Renal cortex interstitium (tissue), 15 donors: ENCODE measurements at places on chromosomes 5 and 9. TPM values are rescaled to one million over a fixed set of nuclear protein-coding genes. Genes with fewer than 3 reads are reported as not detected.
A peak's percentile ranks its signal among the peaks of the same experiment; 100 is the strongest.

DNA sequence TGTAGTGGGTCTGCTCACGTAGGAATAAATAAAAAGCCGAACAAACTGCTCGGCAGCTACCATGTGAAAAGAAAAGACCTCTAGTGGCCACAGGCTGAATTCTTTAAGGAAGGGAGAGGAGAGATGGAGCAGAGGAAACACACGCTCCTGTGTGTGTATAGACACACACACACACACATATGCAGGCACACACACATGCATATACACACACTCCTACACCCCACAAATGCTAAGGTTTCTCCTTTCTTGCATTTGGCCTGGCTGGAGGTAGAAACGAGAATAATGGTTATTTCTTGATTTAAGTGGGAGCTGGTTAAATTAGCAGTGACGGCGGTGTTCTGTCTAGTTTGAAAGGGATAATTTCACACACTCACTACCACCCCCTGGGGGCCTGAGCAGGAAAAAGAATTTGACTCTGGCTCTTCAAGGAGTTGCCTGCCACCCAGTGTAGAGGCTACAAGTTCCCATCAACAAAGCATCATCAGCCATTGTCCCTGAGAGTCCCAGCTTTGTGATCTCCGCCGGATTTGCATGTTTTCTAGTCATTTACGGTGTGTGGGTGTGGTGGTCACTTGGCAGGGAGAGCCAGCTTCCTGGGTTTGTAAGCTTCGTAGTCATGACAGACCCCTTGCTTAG is at the start of gene INSYN2B:
Gene INSYN2B (minus strand): TSS at position 78 of the 636 bp plus-strand sequence. CDS start 96,597 bp downstream, outside the sequence.
- peak; percentile 64 for DNase-seq

DNA sequence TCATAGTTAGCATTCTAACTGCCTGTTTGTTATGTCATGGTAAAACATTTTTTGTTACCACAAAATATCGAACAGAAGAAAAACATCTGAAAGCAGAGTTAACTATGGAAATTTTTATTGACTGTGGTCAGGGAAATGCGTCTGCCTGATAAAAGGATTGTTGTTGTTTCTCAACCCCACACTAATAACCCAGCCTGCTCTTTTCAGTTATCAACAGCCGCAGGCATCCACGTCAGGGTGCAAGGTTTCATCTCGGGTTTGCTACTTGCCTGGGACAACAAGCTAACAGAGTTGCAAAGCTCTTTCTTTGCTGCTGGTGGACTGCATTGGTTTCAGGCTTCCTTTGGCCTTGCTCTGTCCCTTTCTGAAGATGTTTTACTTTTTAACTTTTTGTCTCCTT is 969.2 kb downstream of the CDH18 start:
- DNase-seq: no peak

F2RL2 gene
- 0.65 TPM for polyA plus RNA-seq

PCDHGA2 gene
- 7.9 TPM for polyA plus RNA-seq

KIF4B gene
- polyA plus RNA-seq: 0.23 TPM

PCDHB9 gene
- polyA plus RNA-seq: 4.3 TPM

CLTB gene
- 57.0 TPM for polyA plus RNA-seq

GRCh38 chr5:34553581-34553980 is 102.5 kb upstream of the RAI14 start:
- DNase-seq: no peak

DNA sequence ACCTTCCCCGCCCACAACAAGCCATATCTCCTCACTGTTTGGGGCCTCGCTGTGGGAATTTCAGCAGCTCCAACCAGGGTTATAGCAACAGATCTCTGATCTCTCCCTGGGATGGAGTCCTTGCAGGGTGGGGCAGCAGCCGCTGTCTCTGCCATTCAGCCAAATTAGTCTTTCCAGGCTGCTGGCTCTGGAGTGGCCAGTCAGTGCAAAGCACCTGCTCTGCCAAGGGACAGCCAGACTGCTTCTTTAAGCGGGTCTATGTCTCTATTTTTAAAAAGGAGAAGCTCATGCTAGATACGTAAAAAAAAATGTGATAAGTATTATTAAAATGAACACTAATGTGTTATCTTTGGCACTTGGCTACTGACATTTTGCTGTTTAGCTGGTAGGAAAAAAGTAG is 380.2 kb downstream of the CDH10 start:
- no peak for DNase-seq

CDH6 gene
- 54.4 TPM for polyA plus RNA-seq

GRCh38 chr5:87030699-87031098 is 237.0 kb upstream of the RASA1 start:
- DNase-seq: no peak

LAMC3 gene
- polyA plus RNA-seq: 28.7 TPM

- DNase-seq: peak; percentile 3
Observed at GRCh38 chr9:17793713-17794622, 215.1 kb downstream of the SH3GL2 start.

SQSTM1 gene
- polyA plus RNA-seq: 104 TPM

- DNase-seq: no peak
Observed at GRCh38 chr5:34411470-34412346, 244.4 kb upstream of the RAI14 start.

SLC6A19 gene
- polyA plus RNA-seq: 51.8 TPM

DNA sequence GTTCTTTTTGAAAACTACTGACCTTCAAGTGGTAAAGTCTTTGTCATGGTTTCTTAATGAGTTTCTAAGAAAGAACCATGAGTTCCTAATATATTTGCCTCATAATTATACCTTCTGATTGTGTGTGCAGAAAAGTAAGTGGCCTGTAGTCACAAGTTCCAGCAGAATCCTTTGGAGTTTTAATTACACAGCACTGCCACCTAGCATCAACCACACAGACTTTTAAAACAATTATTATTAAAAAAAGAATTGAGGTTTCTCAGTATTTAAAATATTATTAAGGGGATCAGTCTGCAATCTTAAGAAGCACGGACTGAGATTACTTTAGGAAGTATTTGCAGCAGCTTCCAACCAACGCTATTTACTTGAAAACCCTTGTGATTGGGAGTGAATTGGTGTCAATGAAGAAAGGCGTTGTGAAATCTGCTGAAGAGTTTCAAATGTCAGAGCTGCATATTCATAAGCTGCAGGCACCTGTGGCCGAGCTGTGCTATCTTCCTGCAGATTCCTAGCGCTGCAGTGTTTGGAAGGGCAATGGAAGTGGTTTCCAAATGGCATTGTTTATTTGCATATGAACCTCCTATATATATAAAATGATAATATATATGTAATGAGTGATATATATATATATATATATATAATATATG is 1074.2 kb upstream of the WWC1 start:
- no peak for DNase-seq

DNA sequence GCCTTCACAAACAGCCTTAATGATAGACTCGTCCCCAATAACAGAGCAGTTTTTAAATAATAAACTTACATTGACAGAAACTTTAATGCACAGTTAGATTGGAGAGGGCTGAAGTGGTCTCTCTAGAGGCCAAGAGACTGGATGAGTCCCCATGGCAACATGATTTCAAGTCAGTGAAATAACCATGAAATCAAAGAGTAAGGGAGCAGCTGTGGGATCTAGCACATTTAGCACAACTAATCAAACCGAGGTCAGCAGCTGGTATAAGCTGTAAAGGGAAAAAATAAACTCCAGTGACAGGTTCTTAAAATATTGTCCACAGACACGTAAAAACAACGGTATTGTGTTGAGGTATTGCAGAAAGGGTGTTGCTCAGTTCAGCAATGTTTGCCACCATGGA is 916.6 kb downstream of the DNAH5 start:
- DNase-seq: no peak

- no peak for DNase-seq
Observed at GRCh38 chr9:128553728-128554127, 1.3 kb downstream of the SPTAN1 start.

- DNase-seq: no peak
Observed at GRCh38 chr9:114092336-114092735, 6.8 kb downstream of the KIF12 start.

DNA sequence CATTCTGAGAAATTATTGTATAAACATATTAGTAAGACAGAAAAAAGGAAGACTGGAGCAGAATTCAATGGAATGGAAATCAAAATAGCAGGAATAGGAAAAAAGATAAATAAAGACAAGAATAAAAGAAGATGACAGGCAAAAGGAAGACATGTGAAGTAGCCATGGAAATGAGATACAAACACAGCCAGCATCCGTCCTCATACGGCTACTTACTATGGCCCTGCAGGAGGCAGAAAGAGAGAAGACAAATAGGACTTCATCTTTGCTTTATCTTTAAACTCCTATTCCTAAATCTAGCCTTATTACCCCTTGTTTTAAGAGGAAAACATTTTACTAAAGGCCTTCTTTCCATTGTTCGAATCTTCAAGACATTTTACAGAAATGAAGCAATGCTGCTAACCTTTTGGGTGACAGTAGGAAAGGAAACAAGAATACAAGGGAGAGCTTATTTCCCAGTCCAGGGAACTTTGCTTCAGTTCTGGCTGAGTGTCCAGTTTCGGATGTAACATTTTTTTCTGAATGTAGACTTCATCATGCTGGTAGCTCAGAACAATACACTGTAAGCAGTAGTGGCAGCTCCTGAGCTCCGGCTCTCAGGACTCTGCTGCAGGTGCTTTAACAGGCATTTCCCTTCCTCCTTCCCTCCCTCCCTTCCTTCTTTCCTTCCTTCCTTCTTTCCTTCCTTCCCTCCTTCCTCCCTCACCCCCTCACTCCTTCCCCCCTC is 106.4 kb upstream of the SLC12A2 start:
- DNase-seq: no peak

- DNase-seq: no peak
Observed at GRCh38 chr9:126799034-126799433, 5.8 kb upstream of the ZBTB43 start.

GRCh38 chr9:37501957-37502596 is 16.3 kb downstream of the POLR1E start:
- no peak for DNase-seq

- no peak for DNase-seq
Observed at GRCh38 chr5:10607666-10608073, 43.8 kb downstream of the ANKRD33B start.

GRCh38 chr5:140114341-140115185 is 654 bp downstream of the PURA start:
- no peak for DNase-seq

IFNB1 gene
- polyA plus RNA-seq: not detected

DNA sequence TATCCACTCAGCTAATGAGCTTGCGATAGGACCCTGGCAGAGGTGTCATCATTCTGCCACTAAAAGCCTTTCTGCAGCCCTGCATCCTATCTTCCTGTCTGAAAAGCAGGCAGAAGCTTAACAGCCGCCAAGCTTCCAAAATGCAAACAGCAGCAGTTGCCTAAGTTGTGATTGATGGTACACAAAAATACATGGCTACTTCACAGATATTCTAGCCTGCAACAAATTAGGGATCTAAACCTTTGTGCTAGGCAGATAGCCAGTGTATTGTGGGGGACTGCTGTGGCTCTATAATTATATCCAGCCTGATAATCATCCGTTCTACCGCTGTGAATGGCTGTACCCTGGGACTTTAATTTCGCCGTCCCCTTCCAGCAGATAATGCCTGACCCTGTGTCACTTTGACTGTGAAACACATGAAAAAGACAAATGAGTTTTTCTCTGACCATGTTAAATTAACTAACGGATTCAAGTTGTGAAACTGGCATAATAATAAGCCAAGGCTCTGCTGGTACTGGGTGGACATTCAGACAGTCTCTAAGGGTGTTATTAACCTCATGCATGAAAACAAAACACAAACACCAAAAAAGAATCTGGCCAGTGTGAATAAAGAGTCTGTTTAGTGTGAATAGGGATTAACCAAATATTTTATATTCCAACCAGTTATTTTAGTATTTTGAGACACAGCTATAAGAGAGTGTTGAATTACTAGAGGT is 45.9 kb downstream of the SEMA6A start:
- DNase-seq: no peak

HAND1 gene
- not detected for polyA plus RNA-seq

DNA sequence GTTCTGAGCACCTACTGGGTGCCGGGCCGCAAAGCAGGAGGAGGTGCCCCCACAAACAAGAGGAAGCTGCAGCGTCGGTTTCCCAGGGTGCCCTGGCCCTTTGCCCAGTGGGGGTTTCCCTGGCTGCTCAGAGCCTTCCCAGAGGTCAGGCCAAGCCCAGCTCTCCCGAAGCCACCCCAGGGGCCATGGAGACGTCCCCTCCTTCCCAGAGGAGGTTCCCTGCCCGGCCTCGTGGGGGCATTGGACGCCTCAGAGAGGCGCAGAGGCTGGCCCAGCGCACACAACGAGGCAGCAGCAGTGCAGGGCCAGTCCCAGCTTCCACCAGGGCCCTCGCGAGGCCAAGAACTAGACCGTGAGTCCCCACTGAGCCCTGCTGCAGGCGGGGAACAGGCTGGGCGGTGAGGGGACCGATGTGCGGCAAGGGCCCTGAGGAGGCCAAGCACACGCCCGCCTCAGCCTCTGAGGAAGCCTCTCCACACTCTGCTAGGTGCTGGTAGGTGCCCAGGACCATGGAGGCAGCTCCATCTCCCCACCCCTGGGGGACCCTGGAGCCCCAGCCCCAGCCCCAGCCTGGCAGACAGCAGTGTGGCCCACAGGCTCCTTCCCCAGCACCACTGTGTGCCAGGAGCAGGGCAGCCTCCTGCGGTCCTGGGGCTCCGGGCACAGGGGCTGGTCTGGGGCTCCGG is 7.0 kb downstream of the DIPK1B start:
- no peak for DNase-seq

DNA sequence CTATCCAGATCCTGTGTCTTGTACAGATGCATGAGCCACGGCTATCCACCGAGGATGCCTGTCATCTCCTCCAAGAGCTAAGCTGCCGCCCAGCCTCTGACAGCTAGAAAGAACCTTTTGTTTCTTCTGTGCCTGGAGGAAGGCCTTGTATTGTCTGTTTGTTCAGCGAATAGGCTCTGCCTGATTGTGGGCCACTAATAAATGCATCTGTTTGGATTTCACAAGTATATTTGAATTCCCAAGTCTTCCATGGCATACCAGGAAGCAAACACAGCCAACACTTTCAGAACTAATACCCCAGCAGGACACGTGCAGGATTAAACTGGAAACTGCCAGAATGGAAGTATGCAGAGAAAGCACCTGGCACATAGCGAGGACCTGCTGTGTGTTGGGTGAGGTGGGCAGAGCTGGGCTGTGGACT is 92.7 kb upstream of the NEURL1B start:
- DNase-seq: no peak

MLANA gene
- polyA plus RNA-seq: 1.0 TPM

DNA sequence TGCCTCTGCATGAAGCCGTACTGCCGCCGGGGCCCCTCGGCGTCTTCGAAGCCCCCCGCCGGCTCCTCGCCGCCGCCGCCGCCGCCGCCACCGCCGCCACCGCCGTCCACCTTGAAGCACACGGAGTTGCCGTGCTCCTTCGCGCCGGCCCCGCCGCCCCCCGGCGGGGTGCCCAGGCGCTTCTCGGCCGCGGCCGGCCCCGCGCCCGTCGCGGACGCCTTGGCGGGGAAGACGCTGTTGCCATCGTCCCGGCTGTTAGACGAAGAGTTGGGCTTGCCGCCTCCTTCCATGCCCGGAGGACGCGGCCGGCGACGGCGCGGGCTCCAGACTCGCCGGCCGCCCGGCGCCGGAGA is 400 bp downstream of the HCN1 start:
- DNase-seq: no peak

DNA sequence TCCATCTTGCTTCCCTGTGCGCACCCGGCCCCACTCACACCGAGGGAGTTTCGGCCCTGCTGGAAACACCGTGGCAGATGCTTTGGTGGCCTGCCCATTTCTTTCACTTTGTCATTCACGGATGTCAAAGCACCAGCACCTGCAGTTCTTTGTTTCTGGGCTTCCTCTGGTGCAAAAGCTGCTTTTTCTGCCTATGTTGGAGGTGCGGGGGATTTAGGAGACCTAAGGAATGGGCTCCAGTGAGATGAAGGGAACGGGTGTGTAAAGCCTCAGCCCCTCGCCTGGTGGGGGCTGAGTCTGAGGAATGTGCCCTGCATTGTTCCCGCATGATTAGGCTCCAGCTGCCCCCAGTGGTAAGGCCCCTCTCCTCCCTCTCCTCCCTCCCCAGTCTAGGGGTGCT is 62.3 kb downstream of the THBS4 start:
- DNase-seq: no peak
